ENCODE measurements at places on chromosomes 3 and 15. TPM values are rescaled to one million over a fixed set of nuclear protein-coding genes. Genes with fewer than 3 reads are reported as not detected.

CLDN18 gene
- total RNA-seq: not detected

NR1I2 gene
- total RNA-seq: not detected

CPN2 gene
- not detected for total RNA-seq

IMPG2 gene
- total RNA-seq: 0.99 TPM

CHD2 gene
- 51.2 TPM for total RNA-seq

ADGRG7 gene
- total RNA-seq: not detected

Measured in lung microvascular endothelial cell (primary cell).